ENCODE measurements at places on chromosomes 1 and 21.

DNA sequence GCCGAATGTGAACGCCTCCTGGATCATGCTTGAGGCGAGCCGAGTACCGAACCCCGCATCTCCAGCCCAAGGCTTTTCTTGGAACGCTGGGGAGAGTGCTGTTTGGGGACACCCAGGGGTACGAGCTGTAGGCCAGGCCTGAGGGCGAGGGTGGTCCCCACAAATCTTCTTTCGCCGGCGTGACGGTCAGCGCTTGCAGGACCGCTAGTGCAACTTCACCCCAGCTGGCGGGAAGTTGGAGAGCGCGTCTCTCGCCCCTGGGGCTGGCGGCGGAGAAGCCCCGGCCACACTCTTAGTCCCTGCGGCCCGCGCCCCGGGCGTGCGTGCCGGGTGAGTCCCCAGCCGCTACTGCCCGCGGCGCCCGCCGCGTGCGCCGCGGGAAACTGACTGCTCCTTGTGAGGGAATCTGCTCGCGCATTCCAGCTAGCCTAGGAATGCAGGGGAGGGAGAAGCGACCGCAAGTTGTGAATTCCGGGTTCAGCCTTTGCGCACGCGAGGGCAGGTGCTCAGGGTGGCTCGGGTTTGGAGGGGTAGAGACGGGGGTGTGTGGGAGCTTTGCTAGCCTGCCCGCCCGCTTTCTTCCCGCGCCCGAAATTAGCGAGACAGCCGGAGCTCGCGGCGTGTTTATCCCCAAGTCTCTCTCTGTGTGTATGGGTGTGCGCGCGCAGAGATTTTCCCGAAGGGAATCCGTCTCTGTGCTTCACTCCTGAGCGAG, 884 bp downstream of the LHX4 start:
- peak; percentile 75 for DNase-seq

DNA sequence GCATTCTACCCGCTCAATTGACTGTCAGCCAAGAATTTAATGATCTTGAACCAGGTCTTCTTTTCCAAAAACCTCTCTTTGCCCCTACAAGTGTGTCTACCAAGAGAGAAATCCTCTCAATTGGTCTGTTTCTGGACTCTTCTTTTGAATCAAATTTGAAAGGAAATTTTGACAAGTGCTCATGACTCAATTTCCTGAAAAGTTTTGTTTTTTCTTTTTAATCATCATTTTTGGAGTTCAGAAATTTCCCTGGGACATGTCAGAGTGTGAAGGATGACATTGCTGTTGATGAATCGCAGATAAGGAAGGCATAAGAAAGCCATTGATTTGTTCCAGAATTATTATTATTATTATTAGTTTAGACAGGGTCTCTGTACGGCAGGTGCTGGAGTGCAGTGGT, 88.2 kb upstream of the AKT3 start:
- no peak for DNase-seq

- no peak for DNase-seq
Observed at GRCh38 chr1:218478336-218478735, 133.2 kb downstream of the TGFB2 start.

DNA sequence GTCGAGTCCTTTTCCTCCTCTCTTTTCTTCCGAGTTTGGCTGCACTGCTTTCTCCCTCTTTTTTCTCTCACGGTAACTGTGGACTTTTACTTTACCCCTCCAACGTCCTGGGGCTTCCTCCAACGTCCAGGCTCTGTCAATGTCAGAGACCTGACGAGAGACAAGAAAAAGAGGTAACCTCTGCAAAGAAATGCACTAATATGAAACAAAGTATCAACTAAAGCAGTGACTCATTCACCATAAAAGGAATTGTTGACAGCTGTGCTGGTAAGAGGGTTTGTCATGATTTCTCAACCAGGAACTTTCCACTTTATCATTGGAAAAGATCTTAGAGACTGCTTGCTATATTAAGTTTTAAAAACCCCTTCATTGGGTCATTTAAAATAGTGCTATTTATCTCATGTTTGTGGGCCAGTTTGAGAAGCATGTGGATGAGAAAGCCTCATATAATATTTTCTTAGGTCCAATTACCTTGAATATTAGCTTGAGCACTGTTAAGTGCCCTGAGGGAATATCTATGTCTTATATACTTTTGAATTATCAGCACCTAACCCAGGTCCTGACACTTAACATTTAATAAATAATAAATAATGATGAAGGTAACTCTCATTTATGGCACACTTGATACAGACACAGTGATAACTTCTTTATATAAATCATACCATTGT, at the start of gene GBP2:
Gene GBP2, minus strand, starts transcription at position 202 of the 668 bp plus-strand sequence. CDS start 4,148 bp downstream, outside the sequence.
- no peak for DNase-seq

DNA sequence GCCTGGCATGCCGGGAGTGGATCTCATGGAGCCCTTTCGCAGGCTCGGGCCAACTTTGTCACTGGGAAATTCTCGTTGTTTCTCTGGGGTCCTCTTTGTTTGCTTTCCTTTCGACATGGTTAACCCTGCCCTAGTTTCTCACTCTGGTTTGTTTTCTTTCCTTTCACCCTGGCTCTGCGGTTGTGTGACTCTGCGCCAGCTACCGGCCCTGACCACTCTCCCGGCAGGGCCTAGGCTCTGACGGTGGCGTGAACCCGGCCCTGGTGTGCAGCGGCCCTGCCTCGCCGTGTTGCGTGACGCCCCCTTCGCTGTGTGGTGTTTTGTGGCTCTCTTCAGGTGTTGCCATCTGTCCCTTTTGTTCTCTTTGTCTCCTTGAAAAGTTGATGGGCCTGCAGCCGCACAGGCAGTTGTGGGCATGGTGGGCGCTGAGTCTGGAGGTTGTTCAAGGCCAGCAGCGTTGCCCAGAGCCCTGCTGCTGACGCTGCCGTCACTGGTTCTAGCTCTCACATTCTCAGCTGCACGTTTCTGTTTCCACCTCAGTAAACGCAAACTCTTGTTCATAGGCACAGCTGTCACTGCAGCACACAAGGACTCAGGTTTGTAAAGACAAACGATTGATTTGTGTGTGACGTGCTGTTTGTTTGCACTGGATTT, 64.6 kb upstream of the DIP2A start:
- peak; percentile 58 for DNase-seq

DNA sequence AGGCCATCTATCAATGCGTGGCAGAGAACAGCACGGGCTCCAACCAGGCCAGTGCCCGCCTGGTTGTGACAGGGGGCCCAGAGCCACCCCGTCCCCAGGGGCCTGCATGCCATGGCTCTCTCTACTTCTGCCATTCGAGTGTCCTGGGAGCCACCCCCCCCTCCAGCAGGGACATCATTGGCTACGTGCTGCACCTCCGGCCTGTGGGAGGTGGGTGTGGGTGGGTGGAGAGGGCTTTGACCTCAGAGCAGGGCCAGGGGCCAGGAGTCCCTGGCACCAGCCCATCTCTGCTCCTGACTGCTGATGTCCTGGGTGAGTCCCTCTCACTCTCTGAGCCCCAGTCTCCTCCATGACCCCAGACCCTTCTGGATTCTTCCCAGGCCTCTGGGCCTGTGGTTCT, 25.3 kb downstream of the SLC27A3 start:
- no peak for DNase-seq

DNA sequence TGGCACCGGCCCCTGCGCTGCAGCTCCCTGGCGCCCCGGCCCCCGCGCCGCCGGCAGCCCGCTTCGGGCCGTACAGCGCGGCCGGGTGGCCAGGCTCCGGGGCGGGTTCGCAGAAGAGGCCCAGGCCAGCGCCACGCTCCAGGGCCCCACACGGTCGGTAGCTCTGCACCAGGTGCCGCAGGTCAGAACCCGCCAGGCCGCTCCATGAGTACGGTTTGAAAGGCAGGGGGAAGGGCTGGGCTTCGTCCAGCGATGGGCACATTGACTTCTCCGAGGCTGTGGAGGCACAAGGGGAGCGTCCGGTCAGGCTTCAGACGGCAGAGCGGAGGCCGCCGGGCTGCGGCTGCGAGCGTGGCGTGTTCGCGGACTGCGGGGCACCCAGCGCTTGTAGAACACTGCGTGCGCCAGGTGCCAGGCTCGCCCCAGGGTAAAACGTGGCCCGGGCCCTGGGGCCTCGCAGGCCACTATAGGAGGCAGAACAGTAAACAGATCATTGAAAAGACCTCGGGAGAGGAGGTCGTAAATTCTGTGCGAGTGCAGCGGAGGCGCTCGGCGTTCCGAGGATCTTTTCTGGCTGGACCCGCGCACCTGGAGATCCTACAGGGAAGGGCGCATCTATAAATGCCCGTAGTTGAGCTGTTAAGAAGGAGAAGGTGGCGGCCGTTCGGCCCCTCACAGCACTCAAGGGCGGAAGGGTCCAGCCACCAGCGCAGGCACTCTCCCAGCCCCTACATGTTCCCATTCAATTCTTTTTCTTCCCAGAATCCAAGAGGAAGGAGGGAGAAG, 5.7 kb downstream of the GFI1 start:
- peak; percentile 77 for DNase-seq

Measured in chondrocyte (in vitro differentiated cells).